ENCODE measurements at places on chromosomes 11 and 22.
A peak's percentile ranks its signal among the peaks of the same experiment; 100 is the strongest.

- DNase-seq: no peak
Measured at GRCh38 chr11:45615182-45615792, 50.1 kb downstream of the CHST1 start.

DNA sequence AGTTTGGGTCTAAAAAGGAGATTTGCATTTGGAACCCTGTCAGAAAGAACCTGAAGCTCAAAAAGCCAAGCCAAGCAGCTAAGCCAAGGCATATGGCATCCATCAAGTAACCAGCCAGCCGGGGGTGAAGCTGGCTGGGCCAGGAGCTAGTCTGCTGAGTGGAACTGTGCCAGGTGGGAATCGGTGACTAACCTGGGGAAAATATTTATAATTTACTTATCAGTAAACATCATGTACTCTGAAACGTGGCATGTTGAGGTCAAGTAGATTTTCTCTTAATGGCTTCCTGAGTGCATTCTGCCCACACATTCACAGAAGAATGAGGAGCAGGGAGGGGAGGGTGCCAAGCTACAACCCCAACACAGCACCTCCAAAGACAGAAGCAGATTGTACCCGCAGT lies 70.5 kb upstream of the SESN3 start:
- DNase-seq: no peak

DNA sequence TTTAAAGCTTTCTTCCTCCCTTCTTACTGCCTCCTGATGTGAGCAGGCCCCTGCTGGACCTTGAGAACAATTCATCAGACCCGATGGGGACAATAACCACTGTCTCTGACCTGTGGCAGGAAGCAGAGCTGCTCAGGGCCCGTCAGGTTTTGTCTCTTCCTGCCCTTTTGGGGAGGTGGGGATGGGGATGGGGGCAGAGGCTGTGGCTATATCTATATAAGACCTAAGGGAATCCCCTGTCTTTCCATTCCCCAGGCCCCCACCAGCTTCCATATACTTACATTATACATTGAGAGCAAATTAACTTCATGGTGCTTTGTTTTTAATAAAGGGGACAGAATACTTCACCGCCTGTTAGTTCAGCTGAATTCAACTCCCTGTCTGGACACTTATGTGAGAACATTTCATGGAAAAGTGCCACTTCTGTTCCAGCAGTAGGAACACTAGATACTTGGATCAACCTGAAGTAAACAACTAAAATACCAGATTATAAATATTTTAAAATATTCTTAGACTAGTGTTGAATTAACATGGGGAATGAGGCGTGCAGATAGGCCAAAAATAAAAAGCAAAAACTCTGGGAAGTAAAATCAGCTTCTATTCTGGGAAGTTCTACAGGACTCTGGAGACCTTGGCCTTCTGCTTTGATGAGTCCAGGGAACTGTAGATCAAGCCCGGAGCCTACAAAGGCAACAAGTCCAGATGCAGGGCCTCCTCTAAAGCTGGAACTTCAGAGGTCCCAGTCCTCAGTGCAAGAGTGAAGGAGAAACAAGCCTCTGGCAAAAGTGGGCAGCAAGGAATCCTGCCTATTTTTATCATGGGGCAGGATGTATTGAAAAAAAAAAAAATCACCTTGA lies 11.1 kb downstream of the ZP1 start:
- no peak for DNase-seq

DNA sequence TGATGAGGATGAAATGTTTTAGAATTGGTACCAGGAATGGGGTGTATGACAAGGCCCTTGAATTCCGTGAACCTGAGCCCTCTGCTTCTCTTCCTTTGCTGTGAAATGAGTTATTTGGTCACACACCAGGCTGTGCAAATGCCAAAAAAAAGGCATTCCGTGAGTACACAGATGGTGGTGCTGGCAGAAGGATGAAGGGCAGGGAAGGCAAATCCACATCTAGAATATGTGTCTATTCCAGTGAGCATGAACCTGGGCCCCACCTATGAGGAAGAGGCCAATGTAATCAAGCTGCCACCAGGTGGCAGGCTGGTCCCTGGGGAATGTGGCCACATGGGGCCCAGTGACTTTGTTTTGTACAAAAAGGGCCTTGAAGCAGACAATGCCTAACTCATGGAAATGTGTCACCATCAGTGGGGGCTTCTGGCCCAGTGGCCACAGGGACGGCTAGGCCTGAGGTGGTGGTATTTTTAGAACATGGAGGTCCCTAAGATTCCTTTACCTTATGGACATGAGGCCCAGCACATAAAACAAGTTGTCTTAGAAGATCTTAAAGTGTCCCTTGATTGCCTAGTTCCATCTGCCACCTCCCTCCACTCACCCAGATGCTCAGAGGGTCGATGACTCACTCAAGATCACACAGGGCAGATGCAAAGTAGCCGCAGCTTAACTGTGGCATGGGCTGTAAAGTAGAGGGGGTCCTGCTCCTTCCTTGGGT lies 3.9 kb upstream of the RNF215 start:
- DNase-seq: peak; percentile 73

GRCh38 chr22:37244114-37244921 lies at the start of gene RAC2:
RAC2 (minus strand) TSS chr22:37244269; CDS start chr22:37244148, 121 bp downstream.
- DNase-seq: peak; percentile 93

DNA sequence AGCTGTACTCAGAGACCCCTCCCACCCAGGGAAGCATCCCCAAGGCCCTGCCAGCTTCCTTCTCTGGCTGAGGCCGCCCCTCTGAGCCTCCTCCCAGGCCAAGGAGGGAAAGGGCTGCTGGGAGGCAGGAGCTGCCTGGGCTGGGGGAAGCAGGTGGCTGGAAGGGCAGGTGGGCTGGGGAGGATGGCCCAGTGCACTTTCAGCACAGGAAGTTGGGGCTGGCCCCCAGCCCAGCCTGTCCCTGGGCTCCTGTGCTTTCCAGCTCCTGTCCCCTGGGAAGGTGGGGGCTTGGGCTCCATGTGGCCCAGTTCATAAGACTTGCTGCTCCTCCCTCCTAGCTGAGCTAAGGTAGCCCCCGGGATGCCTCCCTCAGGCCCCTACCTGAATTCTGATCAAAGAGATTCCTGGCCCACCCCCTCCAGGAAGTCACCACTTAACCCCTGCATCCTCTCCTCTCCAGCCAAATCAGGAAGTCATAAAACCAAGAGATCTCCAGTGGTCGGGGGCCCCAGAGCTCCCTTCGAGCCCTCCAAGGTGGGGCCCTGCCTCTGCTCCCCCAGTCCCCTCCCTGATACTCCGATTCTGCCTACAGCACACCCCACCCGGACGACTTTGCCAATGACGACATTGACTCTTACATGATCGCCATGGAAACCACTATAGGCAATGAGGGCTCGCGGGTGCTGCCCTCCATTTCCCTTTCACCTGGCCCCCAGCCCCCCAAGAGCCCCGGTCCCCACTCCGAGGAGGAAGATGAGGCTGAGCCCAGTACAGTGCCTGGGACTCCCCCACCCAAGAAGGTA lies 4.9 kb downstream of the PPP1CA start:
- DNase-seq: no peak

DNA sequence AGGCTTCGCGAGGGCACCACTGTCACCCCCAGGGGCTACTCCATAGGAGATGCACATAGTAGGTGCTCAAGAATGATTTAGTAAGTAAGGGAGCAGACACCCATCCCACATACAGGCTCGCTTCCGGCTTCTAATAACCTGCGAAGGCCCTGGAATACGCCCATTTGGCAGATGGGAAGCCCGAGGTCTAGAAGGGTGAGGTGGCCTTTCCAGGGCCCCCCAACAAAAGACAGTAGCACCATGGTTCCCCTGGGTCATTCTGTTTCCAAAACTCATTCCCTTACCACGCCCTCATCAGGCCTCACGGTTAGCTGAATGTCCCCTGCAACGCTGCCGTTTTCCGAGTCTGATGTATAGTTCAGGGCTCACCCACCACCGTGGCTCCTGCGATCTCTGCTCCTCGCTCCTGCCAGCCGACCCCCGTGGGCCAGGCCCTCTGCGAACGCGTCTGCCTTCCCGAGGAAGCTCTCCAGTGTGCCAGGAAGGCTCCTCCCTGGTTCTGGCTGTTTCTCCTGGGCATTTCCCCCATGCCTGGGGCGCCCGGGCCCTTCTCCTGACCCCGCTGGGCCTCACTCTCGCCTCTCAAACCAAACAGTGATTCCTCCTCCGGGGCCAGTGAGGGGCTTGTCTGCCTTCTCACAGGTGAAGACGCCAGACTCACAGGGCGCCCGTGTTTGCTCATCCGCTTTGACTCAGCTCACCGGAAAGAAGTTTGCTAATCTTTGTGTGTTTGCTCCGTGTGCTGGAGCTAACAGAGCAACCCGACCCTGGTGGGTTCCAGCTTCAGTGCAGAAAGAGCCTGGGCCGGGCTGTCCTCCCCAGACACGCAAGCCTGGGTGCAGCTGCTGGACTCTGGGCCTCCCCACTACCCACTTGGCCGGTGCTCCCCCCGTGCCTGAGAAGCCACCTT lies 86.6 kb downstream of the RTL6 start:
- DNase-seq: no peak

- peak; percentile 1 for DNase-seq
Measured at GRCh38 chr11:79493555-79494171, 52.8 kb upstream of the TENM4 start.

DNA sequence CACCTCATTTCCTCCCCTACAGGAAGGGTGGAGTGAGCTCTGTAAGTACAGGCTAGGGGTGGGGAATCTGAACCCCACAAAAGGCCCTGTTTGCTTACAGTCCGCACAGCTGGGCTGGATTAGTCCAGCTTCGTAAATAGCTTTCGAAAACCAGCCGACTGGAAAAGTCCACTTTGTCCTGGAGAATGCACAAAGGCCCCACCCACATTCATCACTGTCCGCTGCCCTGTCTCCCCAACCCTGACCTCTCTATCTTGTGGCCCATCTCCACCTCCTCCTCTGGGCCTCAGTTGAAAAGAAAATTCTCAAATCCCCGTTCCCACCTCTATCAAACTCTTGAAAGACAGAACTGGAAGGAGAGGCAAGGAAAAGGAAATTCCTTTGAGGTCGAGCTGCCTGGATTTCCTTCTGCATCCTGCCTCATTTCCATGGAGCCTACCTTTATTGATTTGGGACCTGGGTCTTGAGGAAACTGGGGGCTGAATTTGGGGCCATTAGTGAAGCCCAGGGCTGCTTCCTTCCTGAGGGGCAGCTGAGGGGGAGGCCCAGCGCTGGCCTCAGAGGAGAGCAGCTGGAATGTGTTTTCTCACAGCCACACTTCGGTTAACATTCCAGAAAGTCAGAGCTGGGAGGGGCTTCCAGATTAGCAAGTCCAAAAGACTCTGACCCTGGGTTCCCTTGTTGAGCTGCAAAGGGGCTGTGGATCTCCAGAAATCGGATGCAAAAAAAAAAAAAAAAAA lies 147.6 kb downstream of the FBXO7 start:
- DNase-seq: no peak

DNA sequence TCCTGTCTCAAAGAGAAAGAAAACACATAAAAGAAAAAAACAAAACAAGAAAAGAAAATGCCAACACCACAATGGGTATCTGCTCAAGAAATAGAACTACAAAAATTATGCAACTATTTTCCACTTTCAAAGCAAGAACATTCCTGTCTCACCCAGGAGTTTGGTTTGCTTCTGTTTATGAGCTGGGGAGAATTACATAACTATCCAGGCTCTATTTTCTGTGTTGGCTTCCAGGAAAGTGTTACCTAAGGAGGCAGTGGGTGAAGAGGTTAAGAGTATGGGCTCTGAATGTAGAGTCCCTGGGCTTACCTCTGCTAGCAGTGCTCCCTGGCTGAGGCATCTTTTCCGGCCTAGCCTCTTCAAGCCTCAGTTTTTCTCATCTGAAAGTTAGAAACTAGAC lies 426.7 kb downstream of the MIAT start:
- no peak for DNase-seq

Data from activated CD4-positive, alpha-beta T cell treated with anti-CD3 and anti-CD28 coated beads for 24 hours (primary cell).